ENCODE measurements at places on chromosomes 7 and 10.

DNA sequence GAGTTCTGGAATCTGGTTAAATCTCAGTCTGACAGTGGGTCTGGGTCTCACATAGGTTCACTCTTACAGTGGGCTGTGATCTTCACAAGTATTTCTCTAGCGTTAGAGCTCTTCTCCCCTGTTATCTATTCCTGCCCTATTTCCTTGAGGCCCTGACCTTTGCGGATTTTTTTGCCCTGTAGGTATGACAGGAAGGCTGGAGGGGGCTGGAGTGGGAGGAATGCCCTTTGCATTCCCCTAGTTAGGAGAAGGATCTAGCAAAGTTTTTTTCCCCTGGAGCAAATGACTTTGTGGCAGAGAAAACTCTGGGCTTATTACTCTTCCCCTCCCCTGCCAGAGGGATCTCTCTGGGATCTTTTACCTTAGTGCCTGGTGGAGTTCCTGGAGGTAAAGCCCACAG is 49.2 kb downstream of the GALNT11 start:
- DNase-seq = no peak

GRCh38 chr7:156754201-156754600 is 113.6 kb downstream of the RNF32 start:
- DNase-seq = no peak

- no peak for DNase-seq
These were observed 907 bp upstream of the IFRD1 start for GRCh38 chr7:112449353-112449752.

GRCh38 chr7:140479739-140480084 is 407 bp upstream of the MKRN1 start:
- DNase-seq = no peak

- no peak for DNase-seq
These were observed 227.1 kb downstream of the ADRA2A start for GRCh38 chr10:111303887-111304286.

- DNase-seq = peak; percentile 44
These were observed 110.8 kb upstream of the LRGUK start for GRCh38 chr7:134016223-134016941.

DNA sequence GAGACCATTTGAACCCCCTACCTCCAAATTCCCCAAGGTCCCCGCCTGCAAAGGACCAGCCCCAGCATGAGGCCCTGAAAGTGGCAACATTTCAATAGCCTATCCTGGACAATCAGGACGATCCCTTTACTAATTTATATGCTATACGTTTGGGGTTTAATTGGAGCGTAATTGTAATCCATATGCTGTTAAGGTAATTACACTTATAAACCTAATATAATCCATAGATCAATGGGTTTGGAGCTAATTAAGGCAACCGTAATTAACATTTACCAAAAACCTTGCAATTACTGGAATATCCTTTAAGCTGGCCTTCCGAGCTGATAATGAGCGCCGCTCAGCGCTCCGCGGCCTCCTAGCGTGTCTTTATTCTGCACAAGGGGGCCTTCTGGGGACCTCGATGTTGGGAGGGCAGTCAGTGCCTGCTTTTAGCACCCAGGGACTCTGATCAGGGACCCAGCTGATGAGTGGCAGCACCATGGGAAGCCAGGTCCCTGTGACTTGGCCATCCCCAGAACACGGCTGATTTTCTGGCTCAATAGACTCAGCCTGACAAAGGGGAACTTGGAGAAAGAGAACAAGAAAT is 91.2 kb downstream of the LHPP start:
- DNase-seq = no peak
